Cerebellar nuclear complex (tissue), 1 donor: ENCODE measurements at places on chromosomes 13 and 19.

GRCh38 chr13:85166891-85167290, 632.3 kb downstream of the SLITRK6 start:
- no peak for DNase-seq

DNA sequence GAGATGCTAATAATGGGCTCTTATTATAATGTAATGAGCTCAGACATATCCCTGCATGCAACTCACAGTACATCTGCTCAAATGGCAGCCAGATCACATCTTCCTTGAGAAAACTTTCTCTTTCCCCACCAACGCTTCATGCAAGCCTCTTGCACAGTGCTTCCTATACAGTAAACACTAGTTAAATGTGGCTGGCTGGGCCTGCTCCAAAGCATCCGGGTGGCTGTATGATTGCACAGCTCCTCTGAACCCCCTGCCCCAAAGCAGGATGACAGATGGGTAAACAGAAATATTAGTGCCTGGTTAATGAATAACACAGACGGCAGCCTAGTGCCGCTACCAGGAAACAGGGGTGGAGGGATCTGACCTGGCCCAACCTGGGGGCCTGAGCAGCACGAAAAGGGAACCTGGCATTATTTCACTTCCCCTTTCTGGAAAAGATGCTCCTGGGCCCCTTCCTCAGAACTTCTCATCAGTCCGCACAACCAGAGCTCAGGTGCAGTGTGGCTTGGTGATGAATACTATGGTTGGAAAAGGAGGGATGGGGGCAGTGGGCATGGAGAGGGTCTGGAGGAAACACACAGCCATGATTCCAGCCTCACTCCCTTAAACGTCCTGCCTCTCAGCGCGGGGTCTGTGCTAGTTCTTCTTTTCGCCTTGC, 10.8 kb downstream of the FFAR2 start:
- no peak for DNase-seq

GRCh38 chr19:8085598-8086408, 33.2 kb downstream of the CCL25 start:
- no peak for DNase-seq

GRCh38 chr19:4061178-4061682, 5.5 kb downstream of the ZBTB7A start:
- no peak for DNase-seq

GRCh38 chr19:2083174-2083854, 12.8 kb downstream of the MOB3A start:
- DNase-seq, result no peak

GRCh38 chr13:101614491-101614890, 162.0 kb downstream of the ITGBL1 start:
- no peak for DNase-seq

DNA sequence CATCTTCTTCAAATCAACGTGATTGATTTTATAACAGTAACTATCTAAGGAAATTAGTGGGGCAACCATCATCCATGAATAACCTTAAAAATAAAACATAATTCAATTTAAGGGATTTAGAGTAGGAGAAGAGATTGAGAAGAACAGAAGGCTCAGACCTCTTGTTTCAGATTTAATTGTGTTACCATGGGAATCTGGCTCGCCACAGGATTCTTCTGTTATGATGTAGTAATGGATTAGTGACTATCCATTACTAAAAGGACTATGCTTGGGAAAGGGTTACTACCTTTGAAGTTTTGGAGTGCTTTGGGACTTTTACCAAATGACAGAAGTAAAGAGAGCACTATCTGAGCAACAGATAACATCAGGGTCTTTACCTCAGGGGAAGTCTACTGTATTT, 13.2 kb downstream of the FREM2 start:
- no peak for DNase-seq

DNA sequence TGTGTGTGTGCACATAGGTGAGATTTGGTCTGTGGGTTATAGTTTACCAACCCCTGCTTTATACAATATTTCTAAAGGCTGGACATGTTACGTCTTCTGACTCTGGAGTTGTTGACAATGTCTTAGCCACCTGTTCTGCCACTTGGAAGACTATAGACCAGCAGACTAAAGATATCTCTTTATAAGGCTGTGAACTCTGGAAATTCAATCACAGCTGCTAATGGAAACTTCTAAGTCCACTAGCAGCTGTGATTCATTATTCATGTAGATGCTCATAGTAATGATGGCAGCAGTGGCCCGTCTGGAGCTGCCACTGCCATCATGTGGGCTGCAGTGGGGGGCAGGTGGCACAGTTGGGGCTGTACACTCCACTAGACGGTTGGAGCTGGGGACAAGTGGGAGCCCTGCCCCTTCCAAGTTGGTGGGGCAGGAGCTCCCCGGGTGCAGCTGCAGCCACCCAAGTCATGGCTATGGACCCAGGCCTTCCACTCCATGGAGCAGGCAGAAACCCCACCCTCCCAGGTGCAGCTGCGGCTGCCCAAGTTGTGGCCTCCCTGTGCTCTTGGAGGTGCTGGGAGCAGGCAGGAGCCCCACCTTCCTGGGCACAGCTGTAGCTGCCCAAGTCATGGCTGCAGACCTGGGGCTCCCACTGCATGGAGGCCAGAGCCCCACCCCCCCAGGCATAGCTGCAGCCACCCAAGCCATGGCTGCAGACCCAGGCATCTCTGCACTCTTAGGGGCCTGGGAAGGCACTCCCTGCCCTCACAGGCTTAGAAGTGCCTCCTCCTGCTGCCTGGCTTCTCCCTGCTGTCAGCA, 8.8 kb downstream of the IGFL4 start:
- DNase-seq, result no peak

GRCh38 chr13:74040200-74040599, 94.0 kb downstream of the KLF12 start:
- DNase-seq, result no peak
